AG08395 (cell line): ENCODE measurements at places on chromosomes 12 and 14.

GRCh38 chr14:58275527-58276190 lies 22.7 kb upstream of the ARID4A start:
- no peak for DNase-seq

GRCh38 chr12:95640516-95640915 lies 89.2 kb upstream of the USP44 start:
- no peak for DNase-seq

DNA sequence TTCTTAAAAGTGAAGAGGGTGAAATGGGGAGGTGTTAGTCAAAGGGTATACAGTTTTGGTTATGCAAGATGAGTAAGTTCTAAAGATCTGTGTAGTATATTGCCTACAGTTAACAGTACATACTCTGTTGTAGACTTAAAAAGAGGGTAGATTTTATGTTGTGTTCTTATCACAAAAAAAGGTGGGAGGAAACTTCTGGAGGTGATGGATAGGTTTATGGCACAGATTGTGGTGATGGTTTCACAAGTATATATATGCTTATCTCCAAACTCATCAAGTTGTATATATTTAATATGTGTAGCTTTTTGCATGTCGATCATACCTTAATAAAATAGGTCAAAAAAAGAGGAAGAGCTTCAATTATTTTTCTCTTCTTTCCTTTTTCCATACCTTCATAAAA lies 64.0 kb downstream of the PDE3A start:
- no peak for DNase-seq

DNA sequence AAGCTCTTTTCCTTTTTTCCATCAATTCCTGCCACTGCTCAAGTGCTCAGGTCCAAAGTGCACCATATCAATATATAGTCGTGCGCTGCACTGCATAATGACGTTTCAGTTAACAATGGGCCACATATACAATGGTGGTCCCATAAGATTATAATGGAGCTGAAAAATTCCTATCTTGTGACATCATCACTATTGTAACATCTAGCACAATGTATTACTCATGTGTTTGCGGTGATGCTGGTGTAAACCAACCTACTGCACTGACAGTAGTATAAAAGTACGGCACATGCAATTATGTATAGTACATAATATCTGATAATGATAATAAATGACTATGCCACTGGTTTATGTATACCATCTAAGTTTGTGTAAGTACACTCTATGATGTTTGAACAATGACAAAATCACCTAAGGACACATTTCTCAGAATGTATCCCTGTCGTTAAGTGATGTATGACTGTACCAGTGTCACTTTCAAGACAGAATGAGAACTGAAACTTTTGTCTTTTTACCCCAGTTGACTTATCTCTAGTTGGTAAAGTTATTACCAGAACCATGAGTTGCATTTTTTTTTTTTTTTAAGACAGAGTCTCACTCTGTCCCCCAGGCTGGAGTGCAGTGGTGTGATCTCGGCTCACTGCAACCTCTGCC lies 53.7 kb upstream of the INSM2 start:
- DNase-seq = no peak

- peak; percentile 78 for DNase-seq
Observed at GRCh38 chr14:71242237-71242748, 335.0 kb downstream of the PCNX1 start.
